ENCODE measurements at places on chromosomes 5 and 9.

DNA sequence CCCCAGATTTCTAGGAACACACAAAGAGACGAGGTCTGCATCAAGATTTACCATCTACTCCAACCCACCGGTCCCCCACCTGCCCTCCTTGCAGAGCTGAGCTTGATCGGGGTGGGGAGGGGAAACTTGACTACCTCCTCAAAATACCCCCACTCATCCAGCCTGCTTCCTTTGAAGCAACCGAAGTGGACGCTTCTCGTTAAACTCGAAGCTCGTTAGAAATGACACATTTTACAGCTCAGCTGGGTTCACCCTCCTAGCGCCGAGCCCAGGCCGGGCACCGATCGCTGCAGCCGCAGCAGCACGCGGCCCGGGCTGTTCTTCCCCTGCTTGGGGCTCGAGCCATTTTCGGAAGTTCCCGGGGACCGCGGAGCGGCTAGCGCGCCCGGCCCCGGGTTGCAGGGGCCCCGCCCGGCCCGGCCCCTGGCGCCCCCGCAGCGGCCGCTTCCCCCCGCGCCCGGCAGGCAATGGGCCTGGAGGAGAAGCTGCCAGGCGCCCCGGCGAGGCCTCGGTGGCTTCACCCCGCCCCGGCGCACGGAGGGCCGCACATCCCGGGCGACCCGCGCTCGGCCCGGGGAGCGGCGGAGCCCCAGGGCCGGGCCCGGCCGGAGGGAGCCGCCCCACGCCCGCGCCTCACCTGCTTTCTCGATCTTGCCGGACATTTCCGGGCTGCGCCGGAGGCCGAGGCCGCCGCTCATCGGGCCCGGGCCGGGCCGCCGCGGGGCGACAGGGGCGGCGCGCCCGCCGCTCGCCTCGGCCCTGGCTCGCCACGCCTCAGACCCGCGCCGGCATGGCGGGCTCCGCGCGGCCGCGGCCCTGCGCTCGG, 530 bp downstream of the RAPGEF1 start:
- peak; percentile 45 for DNase-seq

- DNase-seq = no peak
Observed at GRCh38 chr5:144060598-144060997, 109.9 kb downstream of the YIPF5 start.

DNA sequence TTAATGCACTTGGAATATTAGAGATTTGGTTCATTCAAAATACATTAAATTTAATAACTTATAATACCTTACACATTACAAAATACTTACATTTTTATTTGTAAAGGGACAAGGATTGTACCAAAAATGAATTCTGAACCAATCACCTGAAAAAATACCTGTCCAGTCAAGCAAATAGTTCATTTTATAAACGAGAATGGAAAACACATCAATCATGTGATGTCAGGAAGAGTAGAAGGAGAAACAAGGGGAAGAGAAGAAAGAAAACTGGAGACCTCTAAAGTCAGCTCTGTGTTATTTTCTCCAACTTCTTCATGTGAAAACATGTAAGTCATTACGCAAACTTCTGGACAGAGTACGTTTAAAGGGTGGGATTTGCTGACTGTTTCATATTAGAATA, 989.0 kb upstream of the NUDT12 start:
- DNase-seq = no peak

GRCh38 chr5:39665328-39665727, 240.5 kb upstream of the DAB2 start:
- no peak for DNase-seq

DNA sequence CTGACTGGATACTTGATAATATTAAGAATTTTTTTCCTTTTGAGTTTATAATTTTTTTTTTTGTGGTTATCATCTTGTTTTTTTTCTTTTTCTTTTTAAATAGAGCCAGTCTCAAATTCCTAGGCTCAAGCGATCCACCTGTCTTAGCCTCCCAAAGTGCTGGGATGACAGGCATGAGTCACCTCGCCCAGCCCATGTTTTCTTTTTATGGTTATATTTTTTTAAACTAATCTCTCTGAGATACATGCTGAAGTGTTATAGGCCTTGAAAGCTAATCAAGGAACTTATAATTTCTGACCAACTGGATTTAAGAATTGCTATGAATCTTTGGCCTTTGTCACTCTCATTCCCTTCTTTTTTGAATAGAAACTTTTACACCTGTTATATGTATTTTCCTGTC, 6.8 kb upstream of the AMACR start:
- no peak for DNase-seq

- no peak for DNase-seq
Observed at GRCh38 chr5:138439477-138440158, 761 bp downstream of the REEP2 start.

GRCh38 chr5:173016598-173017046, 33.1 kb downstream of the ATP6V0E1 start:
- DNase-seq = peak; percentile 92

- no peak for DNase-seq
Observed at GRCh38 chr5:72658761-72659540, 151.7 kb upstream of the ZNF366 start.

DNA sequence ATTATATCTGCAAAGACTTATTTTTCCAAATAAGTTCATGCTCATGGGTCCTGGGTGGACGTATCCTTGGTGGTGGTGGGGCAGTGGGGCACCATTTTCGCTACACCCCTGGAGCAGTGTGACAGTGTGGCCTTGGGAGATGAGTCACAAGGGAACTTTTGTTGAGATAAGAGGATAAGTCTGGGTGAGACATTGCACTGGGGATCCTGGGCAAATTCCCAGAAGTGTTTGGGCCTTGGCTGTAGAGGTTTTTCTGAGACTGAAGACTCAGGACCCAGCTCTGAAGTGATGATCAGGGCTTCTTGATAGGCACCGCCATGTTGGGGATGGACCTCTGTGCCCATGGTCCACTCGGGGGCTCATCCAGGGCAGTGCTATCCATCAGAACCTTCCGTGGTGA, 149.4 kb downstream of the MACROH2A1 start:
- no peak for DNase-seq

DNA sequence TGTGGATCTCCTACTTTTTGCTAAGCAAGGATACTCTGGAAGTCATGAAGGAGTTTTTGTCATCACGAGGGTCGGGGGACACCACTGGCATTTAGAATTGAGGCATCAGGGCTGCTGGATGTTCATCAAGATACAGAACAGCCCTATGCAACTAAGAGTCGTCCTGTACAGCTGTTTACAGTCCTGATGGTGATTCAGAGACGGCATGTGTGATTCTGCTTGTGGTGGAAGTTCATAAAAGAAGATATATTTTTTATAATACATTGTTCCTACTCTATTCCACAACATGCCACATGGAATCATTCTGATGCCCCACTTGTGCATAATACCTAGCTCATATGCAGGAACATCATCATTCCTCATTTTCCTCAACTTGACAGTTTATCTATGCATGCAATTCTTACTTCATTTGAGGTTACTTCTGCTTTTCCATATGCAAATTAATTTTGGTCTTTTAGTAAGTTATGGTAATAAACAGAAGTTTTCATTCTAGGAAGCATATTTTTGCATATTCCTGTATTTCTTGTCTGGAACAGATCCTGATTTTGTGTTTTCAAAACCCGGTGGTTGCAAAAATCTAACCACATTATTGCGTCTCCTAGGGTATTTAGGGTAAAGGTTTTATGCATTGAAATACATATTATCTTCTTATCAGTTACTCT, 155.2 kb downstream of the ARHGEF28 start:
- DNase-seq = no peak

GRCh38 chr5:105812304-105812703, 1858.4 kb downstream of the EFNA5 start:
- DNase-seq = no peak
